Posterior vena cava (tissue), 2 donors: ENCODE measurements at places on chromosomes 12 and 14. TPM values are rescaled to one million over a fixed set of nuclear protein-coding genes. Genes with fewer than 3 reads are reported as not detected.

DNA sequence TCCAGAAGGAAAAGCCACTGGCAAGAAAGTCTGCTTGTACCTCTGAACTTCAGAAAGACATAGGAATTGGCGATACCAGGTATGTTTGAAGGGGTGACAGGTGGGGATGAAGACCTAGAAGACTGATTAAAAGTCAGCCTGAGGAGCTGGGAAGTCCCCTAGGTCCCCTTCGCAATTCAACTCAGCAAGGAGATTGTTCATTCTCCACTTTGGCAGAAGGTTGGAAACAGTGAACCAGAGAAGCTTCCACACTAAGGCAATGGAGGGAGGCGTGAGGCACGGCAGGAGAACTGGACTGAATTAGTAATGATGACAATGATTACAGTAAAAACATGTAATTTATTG, 240.3 kb upstream of the TMPO start:
- DNase-seq = no peak

GRCh38 chr12:132814232-132814631, 14.4 kb downstream of the GOLGA3 start:
- DNase-seq = no peak

DNA sequence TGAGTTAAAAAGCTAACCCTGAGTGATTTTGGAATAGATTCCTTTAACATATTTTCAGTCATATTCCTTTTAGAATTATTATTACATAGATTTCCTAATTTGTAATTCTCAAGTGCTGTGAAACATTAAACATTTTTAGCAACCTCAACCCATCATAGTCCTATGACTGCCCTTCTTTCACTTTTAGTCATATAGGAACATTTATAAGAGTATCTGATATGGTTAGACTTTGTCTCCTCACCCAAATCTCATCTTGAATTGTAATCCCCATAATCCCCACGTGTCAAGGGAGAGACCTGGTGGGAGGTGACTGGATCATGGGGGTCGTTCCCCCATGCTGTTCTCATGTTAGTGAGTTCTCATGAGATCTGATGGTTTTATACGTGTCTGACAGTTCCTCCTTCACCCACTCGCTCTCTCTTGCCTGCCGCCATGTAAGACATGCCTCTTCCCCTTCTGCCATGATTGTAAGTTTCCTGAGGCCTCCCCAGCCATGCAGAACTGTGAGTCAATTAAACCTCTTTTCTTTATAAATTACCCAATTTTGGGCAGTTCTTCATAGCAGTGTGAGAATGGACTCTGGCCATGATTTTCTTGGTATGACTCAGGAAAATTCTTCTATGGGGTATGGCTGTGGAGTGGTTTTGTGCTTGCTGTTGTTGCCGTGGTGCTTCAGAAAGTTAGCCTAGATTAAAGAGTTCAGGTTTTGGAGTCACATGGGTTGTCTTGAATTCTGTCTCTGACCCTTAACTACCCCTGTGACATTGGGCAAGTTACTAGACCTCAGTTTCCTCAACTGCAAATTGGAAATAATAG, 83.9 kb downstream of the FUT8 start:
- DNase-seq = no peak

PRKAB1 gene
- total RNA-seq = 24.0 TPM

RBM19 gene
- total RNA-seq = 23.8 TPM

GRCh38 chr12:132596016-132596415, 14.4 kb downstream of the LRCOL1 start:
- DNase-seq = no peak

DNA sequence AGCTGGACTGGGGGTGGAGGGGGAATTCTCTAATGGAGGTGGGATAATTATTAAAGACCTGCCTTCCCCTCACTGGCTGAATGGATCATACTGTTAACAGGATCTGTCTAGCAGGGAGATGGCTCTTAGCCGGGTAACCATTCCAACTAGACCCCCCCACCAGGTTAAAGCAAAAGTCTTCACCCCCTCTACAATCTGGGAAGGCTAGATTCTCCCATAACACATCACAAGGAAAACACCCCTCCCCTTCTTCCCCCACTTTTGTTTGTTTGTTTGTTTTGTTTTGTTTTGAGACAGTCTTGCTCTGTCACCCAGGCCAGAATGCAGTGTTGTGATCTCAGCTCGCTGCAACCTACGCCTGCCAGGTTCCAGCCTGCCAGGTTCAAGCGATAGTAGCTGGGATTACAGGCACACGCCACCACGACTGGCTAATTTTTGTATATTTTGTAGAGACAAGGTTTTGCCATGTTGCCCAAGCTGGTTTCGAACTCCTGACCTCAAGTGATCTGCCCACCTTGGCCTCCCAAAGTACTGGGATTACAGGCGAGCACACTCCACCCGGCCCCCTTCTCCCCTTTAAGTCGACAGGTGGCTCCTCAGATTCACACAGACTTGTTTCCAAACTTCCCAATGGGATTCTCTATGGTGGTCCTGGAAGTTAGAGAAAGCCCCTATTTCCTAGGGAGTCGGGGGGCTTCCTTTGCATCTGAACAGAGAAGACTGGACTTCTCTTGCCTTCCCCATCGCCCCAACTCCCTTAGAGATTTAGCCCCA, 3.5 kb upstream of the BAZ2A start:
- DNase-seq = no peak

DNA sequence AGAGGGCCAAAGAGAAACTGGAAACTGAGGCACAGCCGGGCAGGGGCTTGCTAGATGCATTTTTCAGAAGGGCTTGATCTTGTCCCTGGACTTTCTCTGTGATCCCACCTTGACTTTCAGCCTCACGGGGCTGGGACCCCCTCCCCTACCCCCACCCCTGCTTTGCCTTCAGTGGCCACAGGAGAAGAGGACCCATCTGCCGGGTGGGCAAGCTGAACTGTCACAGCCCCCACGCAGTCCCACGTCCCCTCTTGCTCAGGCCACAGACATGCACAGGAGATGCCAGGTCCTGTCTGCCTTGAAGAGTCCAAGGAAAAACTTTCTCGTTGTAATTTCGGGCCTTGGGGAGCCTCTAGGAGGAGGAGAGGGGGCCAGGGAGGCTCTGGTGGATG, 158.9 kb downstream of the KIF26A start:
- peak; percentile 60 for DNase-seq

GRCh38 chr12:64691795-64692583, 67.2 kb downstream of the GNS start:
- no peak for DNase-seq

GRCh38 chr14:58789736-58790135, 152.0 kb downstream of the DACT1 start:
- DNase-seq = no peak

DNA sequence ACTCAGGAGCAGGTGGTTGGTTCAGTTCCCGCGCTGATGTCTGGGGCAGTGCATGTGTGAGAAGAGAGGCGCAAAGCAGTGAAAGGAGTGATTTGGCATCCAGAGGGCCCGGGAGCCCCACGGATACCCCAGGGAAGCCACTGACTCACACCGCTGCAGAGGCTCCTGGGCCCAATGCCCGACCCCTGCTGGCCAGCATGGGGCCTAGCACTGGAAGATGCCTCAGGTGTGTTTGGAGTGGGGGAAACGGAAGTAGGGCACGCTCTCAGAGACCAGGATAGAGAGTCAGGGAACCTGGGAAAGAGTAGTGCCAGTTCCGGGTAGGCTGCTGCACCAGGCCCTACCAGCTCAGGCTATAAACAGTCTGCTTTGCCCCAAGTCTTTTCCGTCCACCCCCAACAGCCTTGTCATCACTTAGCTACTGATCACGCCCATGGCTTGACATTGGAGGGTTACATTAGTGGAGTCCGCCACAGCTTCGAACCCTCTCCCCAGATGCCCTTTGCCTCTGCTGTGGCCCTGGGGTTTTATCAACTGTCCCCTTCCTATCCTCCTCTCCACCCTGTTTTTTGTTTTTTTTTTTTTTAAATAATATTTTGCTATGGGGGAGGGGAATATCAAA, 9.5 kb upstream of the CSAD start:
- peak; percentile 90 for DNase-seq

DIO3 gene
- 6.1 TPM for total RNA-seq

CACNA1C gene
- 71.3 TPM for total RNA-seq

DNA sequence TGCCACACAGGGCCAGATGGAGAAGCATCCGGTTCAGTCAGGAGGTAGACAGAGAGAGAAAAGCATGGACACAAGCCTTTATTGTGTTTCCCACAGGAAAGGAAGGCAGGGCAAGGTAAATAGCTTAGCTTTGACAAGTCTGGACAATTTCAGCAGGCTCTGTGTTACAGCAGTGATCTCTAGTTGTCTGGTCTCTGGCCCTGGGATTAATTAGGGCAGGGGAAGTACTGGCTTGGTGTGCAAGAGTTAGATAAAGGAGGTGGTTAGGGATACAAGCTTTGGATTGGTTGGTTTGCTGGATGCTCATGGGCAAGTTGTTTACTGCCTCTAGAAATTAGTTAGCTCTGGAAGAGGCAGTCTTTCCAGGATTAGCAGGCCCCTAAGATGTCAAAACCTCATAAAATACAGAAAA, 15.1 kb upstream of the NGDN start:
- no peak for DNase-seq

GRCh38 chr14:102279688-102280348, 25.1 kb downstream of the MOK start:
- no peak for DNase-seq

DNA sequence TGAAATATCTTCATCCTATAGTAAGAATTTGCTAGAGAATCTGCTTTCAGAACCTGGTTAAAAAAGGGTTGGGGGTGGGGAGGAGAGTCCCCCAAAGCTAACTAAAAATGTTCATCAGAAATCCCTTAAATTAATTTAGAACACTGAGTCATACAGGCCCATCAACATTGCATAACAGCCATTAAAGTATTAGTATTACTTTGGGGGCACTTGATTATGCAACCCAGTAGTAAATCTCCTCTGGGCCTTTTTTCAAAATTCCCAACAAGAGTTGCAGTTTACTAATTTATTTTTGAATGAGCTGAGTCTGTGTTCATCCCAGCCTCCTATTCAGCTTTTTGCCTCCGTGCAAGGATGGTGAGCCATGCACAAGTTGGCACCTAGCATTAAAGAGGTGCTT, 8.8 kb upstream of the SLC24A4 start:
- peak; percentile 14 for DNase-seq

DNA sequence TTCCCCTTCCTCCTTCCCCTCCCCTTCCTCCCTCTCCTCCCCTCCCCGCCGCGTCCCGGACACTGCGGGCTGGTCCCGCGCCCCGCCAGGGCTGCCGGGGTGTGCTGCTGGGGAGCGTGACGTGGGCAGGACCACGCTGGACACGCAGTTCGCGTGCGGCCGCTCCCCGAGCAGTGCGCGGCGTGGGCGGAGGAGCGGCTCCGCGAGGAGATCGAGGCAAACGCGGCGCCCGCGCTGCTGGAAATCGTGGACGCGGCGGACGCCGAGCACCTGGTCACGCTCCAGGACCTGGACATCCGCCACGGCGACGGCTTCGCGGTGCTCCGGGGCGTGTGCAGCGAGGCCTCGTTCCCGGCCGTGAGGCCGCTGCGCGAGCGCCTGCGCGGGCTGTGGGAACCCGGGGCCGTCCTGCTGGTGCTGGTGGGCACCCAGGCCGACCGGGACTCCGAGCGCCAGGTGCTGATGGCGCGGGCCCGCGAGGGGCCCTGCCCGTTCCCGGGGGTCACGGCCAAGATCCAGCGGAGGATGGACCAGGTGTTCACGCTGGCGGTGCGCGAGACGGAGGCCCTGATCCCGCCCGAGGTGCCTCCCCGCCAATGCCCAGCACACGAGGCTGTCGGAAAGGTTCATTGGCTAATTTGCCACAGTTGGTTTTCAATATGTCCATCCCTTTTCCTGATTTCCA, 84.3 kb downstream of the TNFAIP2 start:
- DNase-seq = peak; percentile 80

DNA sequence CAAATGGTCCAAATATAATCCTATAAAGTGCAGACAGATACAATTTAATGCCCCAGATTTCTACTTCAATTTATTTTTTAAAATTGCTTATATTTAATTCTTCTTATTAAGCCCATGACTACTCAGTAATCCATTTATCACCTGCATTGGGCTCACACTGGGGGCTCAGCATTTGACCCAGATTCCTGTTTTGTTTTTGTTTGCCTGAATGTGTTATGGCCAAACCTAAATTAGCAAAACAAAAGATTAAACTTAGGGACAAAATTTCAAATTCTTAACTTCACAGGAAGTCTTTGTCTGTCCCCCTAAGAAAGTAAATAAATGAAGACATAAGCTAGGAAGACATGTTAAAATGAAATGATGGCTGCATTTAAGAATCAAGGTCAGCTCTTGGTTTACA, 322.3 kb downstream of the RMST start:
- DNase-seq = no peak

DNA sequence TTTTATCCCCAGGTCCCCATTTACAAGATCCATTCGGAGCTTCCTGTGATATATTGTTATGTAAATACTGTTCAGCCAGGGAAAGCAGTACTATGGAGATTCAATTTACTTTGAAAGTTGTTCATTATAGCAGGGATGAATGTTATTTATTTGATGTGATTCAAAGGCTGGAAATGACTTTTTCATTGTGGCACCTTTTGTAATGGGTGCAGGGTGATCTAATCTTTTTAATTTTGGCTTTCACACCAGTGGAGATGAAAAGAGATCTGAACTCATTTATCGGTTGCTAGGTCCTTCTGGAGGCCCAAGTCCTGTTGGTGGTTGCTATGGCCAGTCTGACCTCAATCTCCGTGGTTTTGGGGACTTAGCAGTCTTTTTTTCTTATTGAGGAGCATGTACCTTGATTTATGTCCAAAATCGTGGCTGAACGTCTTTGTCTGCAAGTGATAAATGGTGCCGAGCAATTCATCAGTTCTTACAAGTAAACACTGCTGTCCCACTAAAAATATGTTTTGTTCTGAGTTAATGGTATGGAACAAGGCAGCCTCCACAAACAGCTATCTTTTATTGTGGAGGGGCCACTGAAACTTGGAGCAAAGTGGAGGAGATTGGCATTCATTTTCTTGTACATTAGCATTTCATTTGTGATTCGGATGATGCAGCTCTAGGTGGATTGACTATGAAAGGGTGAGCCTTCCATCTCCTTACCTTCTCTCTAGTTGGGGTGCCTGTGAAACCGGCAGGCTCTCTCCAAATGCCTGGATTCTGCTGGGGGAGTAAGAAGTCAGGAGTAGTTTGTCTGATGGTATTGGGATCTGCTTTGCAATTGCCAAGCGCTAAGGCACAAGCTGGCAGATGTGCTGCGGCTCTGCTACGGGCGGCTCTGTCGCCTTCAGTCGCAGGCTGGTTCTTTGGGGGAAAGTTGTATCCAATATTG, 2.0 kb downstream of the RMST start:
- no peak for DNase-seq

FIGNL2 gene
- 0.60 TPM for total RNA-seq

DNA sequence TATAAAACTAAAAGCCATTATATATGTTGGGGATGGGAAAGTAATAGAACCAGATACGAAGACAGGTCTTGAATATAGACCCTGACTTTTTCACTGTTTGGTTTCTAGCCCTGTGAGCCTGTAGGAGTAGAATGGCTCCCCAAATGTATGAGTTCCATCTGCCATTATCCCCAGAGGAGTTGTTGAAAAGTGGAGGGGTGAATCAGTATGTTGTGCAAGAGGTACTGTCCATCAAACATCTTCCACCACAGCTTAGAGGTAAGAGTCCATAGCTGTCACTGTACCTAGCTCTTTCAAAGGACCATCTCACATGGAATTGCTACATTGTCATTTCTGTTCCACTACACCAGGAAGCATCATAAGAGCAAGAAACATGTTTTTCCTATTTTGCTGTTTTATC, 1.1 kb downstream of the NCAPD2 start:
- DNase-seq = no peak

ACVRL1 gene
- total RNA-seq = 95.7 TPM
